NCI-H1105 treated with DMSO at 0.1 percent for 48 hours (cell line): ENCODE measurements at places on chromosomes 2 and 18.

DNA sequence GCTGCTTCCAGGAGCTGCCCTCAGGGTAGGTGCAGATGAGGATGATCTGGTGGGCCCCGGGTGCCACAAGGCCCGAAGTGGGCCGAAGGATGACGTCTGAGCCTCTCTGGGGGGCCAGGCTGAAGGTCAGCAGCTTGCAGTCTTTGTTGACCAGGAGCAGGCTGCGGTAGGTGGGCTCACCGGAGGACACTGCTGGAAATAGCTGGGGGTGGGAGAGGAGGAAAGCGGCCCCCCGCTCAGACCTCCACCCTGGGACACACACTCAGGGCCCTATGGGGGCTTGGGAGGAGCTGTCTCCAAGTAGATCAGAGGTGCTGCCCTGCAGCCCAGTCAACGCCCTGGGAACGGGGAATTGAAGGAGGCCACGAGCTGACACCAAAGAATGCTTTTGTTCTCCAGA, 17.3 kb downstream of the CFAP65 start:
- DNase-seq = no peak

DNA sequence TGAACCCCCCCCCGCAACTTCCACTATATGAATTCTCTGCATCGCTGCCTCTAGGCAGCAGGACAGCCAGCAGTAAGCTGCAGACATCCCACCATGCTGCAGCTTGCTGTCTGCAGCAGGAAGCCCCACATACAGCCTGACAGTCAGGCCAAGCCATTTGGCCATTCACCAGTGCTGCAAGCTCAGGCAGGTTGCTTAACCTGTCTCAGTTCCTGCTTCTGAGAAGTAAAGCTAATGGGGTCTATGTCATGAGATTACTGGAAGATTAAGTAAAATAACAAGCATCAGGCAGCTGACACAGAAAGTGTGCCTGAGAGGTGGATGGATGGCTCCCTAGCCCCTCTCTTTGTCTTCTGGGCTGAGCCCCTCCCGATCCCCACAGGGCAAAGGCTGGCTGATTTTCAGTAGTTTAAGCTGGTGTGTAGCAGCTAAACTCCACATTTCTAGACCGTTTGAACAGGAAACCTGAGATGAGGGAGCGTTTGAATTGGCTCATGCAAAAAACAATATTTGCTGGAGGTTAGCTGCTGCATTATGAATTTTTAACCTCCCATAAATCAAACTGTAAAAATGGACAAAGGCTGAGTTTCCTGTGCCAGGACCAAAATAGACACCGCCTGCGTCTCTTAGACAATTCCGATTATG, 193.8 kb upstream of the ARL4C start:
- DNase-seq = peak; percentile 99

GRCh38 chr18:49017813-49018553, 67.2 kb upstream of the SMAD7 start:
- no peak for DNase-seq

DNA sequence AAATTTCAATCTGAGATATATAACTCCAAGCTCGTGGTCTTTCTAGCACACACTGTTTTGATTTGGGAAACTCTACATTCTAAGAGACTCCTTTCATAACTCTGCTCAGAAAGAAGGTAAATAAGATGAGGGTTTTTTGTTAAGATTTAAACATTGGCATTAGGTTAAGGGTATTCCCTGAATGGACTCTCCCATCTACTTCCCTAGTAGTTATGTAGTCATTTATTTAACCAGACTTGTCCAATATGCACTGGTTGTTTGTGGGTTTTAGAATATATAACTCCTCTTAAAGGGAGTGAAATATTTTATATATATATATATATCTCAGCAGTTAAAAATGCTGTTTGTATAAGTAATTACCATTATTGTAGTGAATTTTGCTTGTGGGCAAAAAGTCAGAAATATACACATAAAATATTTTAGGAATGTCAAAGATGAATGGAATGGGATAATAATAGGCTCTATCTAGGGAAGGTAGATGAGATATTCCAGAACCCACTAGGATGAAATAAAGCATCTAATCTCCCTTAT, 61.5 kb upstream of the WDR75 start:
- no peak for DNase-seq

DNA sequence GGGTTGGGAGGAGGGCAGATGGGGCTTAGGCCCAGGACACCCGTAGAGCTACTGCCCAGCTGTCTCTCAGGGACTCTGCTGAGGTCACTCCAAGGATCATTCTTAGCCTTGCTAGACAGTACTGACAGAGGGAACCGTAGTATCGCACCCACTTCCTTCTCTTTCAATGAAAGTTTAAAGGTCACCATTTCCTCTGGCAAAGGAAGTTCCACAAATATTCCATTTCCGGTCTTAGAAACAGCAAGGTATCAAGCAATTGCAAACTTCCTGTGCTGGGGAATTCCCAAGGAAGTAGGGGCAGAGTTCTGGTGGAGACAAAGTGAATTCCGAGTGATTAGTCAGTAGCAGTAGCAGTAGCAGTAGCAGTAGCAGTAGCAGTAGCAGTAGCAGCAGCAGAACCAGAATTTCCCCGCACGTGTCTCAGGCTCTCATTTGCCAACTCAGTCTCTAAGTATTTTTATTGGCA, 24.7 kb downstream of the IL1B start:
- no peak for DNase-seq

GRCh38 chr2:21372654-21373053, 248.9 kb downstream of the TDRD15 start:
- no peak for DNase-seq

DNA sequence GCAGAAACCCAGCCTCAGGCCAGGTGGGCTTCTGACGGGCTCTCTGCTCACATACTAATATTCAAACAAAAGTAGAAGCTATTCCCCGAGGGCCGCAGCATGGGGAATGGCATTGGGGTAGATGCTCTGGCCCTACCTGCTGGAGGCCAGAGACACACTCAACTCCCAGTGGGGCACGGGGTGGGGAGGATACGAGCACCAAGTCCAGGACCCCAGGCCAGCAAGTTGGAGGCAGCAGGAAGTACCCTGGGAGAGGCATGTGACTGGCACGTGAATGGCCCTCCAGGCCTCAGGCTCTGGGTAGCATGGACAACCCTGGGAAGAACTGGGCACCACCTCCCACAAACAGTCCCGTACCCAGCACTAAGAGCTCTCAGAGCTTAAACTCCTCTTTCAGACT, 3.8 kb downstream of the DNMT3A start:
- DNase-seq = no peak

DNA sequence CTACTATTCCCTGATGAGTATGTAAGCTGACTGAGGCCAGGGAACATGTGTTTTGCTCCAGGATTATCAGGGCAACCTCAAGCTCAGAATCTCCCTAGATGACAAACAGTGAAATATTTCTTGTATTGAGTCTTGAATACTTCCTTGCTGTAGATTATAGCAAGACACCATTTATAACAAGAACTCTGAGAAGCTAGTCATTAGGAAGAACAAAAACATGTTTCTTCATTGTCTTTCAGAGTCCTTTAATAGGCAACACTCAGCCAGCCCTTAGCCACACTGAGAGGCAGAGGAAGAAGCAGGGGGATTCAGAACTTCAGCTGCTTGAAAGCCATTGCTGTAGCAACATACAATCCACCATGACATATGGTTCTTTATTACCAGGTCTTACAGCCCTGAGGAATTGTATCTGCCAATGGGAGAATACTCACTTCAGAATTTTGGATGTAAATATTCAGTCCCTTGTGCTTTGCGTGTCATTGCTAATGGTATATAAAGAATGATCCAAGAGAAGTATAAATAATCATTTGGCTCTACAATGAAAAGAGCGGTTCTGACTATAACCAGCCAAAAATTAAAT, 117.5 kb upstream of the NCKAP5 start:
- DNase-seq = no peak

DNA sequence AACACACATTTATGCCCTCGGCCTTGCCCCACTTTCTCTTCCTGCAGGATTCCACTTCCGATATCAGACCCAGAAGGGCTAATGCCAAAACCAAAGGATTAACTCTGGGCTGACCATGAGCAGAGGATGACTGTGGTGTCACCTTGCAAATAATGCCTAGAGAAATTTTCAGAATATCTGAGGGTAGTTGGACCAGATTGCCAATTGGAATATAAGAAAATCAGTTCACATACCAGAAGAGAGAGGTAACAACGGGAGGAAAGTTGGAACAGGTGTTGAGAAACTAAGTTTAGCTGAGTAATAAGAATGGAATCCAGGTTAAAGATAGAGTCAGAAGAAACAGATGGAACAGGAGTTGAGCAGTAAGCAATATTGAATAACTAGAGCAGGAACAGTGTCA, 232.7 kb upstream of the UBE2E3 start:
- DNase-seq = no peak

- no peak for DNase-seq
These were observed 102.9 kb downstream of the KLHL29 start for GRCh38 chr2:23487735-23488492.

DNA sequence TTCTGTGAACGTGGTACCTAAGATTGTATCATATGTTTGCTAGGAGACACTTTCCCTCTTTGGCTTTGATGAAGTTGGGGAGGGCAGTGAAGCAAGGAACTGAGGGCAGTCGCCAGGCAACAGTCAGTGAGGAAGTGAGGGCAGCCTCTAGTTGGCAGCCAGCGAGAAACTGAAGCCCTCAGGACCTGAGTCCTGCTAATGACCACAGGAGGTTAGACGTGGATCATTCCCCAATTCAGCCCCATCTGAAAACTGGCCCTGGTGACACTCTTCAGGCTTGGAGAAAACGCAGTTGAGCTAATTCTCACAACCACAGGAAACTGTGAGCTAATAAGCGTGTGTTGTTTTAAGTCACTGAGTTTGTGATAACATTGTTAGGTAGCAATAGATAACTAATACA, 84.5 kb upstream of the REG3G start:
- no peak for DNase-seq

DNA sequence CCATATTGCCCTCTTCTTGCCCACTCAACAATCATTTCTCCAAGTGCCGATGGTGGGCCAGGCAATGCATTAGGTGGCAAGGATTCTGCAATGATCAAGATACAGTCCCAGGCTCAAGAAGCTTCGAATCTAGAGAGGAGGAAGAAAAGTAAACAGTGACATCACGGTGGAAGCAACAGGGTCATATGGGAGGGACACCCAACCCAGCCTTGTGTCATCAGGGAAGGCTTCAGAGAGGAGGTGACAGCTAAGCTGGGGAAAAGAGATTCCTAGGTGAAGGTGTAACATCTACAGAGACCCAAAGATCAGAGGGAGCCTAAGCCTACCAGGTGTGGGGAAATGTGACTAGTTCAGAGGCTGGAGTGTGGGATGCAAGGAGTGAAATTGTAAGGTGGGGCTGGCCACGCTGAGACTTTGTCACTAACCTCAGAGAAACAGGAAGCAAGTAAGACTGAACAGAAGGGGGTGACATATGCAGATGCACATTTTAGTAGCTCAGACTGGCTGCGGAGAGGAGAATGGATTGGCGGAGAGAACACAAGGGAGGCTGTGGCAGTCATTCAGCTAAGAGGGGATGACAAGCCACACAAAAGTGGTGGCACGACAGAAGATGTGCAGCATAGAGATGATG, 104.9 kb downstream of the ANKRD44 start:
- DNase-seq = no peak

GRCh38 chr2:173205375-173205774, 129.7 kb downstream of the MAP3K20 start:
- DNase-seq = no peak

- DNase-seq = no peak
These were observed 675.2 kb upstream of the ID2 start for GRCh38 chr2:8006626-8007025.

DNA sequence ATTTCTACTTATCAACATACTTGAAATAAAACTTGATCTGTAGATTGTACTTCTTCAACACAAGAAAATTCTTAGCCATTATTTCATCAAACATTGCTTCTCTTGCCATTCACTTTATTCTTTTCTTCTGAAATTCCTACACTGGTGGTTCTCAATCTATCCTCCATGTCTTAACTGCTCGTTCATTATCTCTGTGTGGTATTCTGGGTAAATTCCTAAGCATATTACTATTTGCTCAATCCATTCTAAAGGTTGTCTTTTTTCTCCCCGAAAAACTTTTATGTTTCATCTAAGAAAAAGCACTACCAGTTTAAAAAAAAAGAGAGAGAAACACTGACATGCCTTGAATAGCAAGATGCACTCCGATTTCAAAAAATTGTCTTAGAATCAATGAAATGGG, 18.0 kb downstream of the SP3 start:
- DNase-seq = no peak

- no peak for DNase-seq
These were observed 119.5 kb downstream of the CCDC148 start for GRCh38 chr2:158337018-158337417.
